B cell (primary cell): ENCODE measurements at places on chromosomes 5 and 9. TPM values are rescaled to one million over a fixed set of nuclear protein-coding genes. Genes with fewer than 3 reads are reported as not detected.
A peak's percentile ranks its signal among the peaks of the same experiment; 100 is the strongest.

- H3K36me3 ChIP-seq, result no peaks in the 10 kb centered on the region
- H3K27me3 ChIP-seq, result no peaks in the 10 kb centered on the region
- H3K4me1 ChIP-seq, result no peaks in the 10 kb centered on the region
- DNase-seq, result no peak
Measured at GRCh38 chr5:6801236-6801635, 88.0 kb downstream of the TENT4A start.

DNA sequence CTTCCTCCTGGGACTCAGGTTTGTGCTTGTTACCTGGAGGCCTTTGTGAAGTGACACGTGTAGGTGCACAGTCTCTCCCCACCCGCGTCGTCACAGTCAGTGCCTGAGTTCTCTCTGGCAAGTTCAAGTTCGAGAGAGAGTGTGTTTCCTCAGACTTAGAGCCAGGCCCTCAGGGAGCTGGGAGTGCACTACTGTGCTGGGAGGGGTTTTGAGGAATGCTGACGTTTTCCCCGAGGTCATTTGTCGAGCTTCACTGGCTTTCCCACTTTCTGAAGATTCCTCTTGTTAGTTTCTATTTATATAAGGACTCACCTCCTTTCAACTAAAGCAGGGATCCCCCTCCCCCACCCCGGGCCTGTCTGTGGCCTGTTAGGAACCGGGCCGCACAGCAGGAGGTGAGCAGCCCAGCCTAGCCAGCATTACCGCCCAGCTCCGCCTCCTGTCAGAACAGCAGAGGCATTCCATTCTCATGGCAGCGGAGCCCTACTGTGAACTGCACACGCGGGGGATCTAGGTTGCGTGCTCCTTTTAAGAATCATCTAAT, 209.2 kb downstream of the DIRAS2 start:
- no peak overlapping the region for H3K4me3 ChIP-seq
- no peak for DNase-seq
- no peaks in the 10 kb centered on the region for H3K4me1 ChIP-seq
- H3K36me3 ChIP-seq, result no peaks in the 10 kb centered on the region

GRCh38 chr5:9529513-9529912, 16.4 kb downstream of the SEMA5A start:
- no peaks in the 10 kb centered on the region for H3K27me3 ChIP-seq
- no peak overlapping the region for H3K27ac ChIP-seq
- H3K4me1 ChIP-seq, result no peaks in the 10 kb centered on the region

DNA sequence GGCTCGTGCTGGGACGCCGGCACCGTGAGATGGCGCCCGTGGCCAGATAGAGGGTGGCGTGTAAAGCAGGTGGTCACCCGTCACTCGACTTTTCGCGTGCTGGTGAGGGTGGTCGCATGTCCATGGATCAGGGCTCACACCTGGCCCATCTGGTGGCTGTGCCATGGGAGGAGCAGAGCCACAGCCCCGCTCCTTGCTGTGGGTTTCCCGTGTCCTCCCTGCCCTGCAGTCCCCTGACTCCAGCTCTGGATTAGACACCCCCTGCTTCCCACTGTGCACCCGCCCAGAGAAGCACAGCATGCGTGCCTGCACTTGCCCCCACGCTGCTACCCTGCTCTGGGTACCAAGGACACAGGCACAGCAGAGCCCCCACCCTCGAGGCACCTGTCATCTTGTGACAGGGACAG, 1.8 kb upstream of the TMEM250 start:
- H3K27me3 ChIP-seq, result no peaks in the 10 kb centered on the region
- H3K4me3 ChIP-seq, result no peak overlapping the region

DNA sequence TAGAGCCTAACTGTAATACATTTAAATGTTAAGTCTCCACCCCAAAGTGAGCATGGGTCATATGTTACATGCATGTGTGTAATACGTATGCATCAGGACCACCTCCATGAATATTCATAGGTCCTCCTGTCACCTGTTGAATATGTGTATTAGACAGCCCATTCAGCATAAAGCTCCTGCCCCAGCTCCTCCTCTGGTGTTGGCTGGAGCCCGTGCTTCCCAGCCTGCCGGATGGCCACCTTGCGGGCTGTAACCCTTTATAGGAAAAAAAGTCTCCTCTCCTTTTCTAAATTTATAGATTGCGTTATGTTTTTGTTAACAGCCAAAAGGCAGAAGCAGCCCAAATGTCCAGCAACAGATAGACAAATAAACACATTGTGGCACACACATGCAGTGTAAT, 299.5 kb downstream of the MED10 start:
- no peak overlapping the region for H3K27ac ChIP-seq
- no peak overlapping the region for H3K4me3 ChIP-seq
- H3K27me3 ChIP-seq, result no peaks in the 10 kb centered on the region
- H3K4me1 ChIP-seq, result no peaks in the 10 kb centered on the region

DNA sequence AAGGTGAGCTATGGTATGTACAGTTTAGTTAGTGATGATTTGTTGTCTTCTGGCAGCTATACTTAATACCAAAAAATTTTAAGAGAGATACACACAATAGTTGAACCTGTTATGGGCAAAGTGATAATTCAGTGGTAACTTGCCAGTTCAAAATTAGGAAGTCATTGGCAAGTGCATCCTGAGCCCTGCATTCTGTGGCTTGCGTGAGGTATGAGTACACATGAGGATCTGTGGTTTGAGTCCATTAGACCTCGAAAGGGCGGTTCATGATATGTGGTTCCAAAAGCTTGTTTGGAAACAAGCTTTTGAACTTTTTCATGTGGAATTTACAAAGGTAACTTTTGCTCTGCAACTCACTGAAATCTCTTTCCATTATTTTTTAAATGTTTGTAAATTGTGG, 47.0 kb downstream of the GPR21 start:
- no peak overlapping the region for H3K4me3 ChIP-seq
- no peak for DNase-seq
- H3K36me3 ChIP-seq, result peaks cover 12% of the 10 kb centered on the region
- H3K27me3 ChIP-seq, result no peaks in the 10 kb centered on the region

- no peak overlapping the region for H3K4me3 ChIP-seq
- H3K27ac ChIP-seq, result no peak overlapping the region
- no peaks in the 10 kb centered on the region for H3K36me3 ChIP-seq
- no peaks in the 10 kb centered on the region for H3K27me3 ChIP-seq
Measured at GRCh38 chr9:113504725-113505590, 41.4 kb downstream of the RGS3 start.

The SHOC1 gene
- polyA plus RNA-seq, result not detected in 2 replicates

The TRIM7 gene
- polyA plus RNA-seq, result 1.7 and 1.8 TPM in 2 replicates

The WDR70 gene
- polyA plus RNA-seq, result 12.8 and 18.1 TPM in 2 replicates

- peak overlapping the region; percentile 86 for H3K27ac ChIP-seq
- peaks cover 17% of the 10 kb centered on the region for H3K36me3 ChIP-seq
- H3K4me1 ChIP-seq, result peaks cover 50% of the 10 kb centered on the region
- H3K27me3 ChIP-seq, result no peaks in the 10 kb centered on the region
Measured at GRCh38 chr9:124284237-124284831, 26.6 kb downstream of the NEK6 start.

The WDR55 gene
- polyA plus RNA-seq, result 43.4 and 55.9 TPM in 2 replicates

The TNFAIP8 gene
- 67.3 and 77.9 TPM in 2 replicates for polyA plus RNA-seq

The PCDHA4 gene
- not detected in 2 replicates for polyA plus RNA-seq

DNA sequence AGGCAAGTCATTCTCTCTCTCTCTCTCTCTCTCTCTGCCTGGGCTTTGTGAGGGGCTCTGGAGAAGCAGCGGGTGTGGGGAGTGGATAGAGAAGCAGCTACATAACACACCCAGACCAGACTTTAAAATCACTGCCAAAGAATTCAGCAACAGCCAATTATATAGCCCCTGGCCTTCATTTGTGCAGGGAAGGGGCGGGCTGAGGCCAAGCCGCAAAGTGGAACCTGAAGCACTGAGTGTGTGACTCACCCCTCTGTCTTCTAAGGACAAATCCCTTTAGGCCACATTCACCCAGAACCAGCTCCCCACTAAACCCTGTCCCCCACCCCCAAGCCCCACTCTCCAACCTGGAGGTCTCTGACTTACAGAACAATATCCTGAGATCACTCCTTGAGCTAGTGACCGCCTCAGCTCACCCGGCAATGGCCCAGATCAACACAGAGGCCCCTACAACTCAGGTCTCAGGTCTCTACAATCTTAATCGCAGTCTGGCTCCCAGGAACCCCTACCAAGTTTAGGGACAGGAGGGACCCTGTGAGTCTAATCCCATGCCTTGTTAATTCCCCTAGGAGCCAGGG, 6.0 kb downstream of the B4GALT1 start:
- peaks cover 93% of the 10 kb centered on the region for H3K4me1 ChIP-seq
- peak overlapping the region; percentile 29 for H3K4me3 ChIP-seq
- no peaks in the 10 kb centered on the region for H3K36me3 ChIP-seq
- peak; percentile 51 for DNase-seq
- no peaks in the 10 kb centered on the region for H3K27me3 ChIP-seq
- H3K27ac ChIP-seq, result peak overlapping the region; percentile 95

The CARD6 gene
- polyA plus RNA-seq, result 0.45 and 0.72 TPM in 2 replicates

The IFNB1 gene
- not detected in 2 replicates for polyA plus RNA-seq

- H3K27ac ChIP-seq, result no peak overlapping the region
- H3K27me3 ChIP-seq, result no peaks in the 10 kb centered on the region
- H3K4me1 ChIP-seq, result no peaks in the 10 kb centered on the region
- H3K36me3 ChIP-seq, result no peaks in the 10 kb centered on the region
- no peak overlapping the region for H3K4me3 ChIP-seq
Measured at GRCh38 chr5:171598641-171599152, 179.2 kb downstream of the FGF18 start.

DNA sequence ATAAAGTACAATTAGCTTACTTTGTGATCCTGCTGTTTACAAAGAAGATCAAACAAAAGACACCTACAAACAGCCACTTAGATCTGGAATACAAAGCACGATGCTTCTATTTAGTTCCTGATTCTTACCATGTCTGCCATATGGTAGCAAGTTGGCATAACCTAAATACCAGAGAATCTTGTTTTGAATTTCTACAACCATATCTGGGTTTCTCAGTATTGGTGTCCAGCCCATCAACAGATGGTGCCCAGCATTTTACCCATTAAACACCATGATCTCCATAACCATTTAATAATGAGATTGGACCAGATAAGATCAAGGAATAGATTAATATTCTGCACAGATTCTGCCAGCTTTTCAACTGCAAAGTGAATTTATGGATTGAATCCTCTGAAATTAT, 29.8 kb downstream of the SLC24A2 start:
- H3K27me3 ChIP-seq, result no peaks in the 10 kb centered on the region
- no peak overlapping the region for H3K4me3 ChIP-seq
- DNase-seq, result no peak
- no peaks in the 10 kb centered on the region for H3K4me1 ChIP-seq
- H3K36me3 ChIP-seq, result no peaks in the 10 kb centered on the region
- H3K27ac ChIP-seq, result no peak overlapping the region

DNA sequence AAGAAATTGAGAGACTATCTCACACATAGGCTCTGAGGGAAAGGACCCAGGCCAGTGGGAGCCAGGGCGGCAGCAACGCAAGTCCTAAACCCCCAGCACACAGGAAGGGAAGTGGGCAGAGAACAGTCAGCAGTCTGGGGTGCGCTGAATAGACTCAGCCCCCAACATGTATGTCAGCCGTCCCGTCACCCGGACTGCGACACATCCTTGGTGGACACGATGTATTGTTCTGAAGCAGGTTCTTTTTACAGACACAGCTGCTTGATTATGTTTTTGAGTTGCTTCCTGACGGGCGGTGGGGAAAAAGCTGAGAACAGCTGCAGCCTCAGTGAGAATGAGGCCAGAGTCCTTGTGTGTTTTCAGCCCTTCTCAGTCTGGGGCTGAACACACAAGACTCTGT, 64.1 kb upstream of the CXCL14 start:
- H3K4me3 ChIP-seq, result no peak overlapping the region
- H3K27me3 ChIP-seq, result no peaks in the 10 kb centered on the region
- no peak overlapping the region for H3K27ac ChIP-seq
- DNase-seq, result no peak

- H3K4me3 ChIP-seq, result no peak overlapping the region
- H3K27ac ChIP-seq, result no peak overlapping the region
- H3K4me1 ChIP-seq, result no peaks in the 10 kb centered on the region
Measured at GRCh38 chr5:98698359-98698758, 75.1 kb upstream of the RGMB start.

DNA sequence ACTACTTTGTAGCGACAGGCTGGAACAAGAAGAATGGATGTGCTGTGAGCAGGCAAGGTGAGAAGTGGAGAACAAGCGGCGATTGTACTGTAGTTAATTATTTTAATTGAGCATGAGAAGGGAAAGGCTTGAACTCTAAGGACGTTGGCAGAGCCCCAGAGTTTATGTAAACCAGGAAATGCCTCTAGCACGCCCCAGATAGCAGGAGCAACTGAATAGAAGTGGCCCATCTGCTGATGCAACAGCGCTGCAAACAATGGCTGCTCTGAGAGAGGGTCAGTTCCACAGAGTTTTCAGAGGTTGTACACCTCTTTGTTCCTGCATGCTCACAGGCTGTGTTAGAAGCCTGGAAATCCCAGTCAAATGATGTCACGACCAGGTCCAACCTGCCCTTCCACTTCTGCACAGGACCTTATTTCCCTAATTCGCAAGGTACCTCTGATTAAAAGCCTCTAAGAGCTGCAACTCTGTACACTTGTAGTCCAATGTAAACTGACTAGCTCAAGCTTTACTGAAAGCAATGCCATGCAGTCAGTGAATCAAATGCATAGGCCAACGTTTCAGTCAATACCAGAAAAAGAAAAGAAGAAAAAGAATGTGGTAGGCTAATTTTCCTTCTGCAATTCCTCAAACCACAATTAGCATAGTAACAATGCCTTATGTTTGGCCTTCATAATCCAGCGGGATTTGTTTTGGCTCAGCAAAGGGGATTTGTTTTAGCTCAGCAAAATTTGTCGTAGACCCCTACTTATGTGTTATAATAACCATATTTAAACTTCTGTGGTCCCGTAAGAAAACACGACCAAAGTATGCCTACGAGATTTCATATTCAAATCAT, 119.6 kb upstream of the RETREG1 start:
- no peak overlapping the region for H3K27ac ChIP-seq
- H3K27me3 ChIP-seq, result no peaks in the 10 kb centered on the region
- H3K36me3 ChIP-seq, result no peaks in the 10 kb centered on the region
- DNase-seq, result no peak
- no peaks in the 10 kb centered on the region for H3K4me1 ChIP-seq

The DDX41 gene
- 150 and 168 TPM in 2 replicates for polyA plus RNA-seq

The SPATA6L gene
- 0.09 and 0.30 TPM in 2 replicates for polyA plus RNA-seq

GRCh38 chr5:137604348-137605095, 105.4 kb upstream of the SPOCK1 start:
- H3K4me1 ChIP-seq, result no peaks in the 10 kb centered on the region
- peaks cover 12% of the 10 kb centered on the region for H3K27me3 ChIP-seq
- DNase-seq, result no peak
- H3K36me3 ChIP-seq, result no peaks in the 10 kb centered on the region

DNA sequence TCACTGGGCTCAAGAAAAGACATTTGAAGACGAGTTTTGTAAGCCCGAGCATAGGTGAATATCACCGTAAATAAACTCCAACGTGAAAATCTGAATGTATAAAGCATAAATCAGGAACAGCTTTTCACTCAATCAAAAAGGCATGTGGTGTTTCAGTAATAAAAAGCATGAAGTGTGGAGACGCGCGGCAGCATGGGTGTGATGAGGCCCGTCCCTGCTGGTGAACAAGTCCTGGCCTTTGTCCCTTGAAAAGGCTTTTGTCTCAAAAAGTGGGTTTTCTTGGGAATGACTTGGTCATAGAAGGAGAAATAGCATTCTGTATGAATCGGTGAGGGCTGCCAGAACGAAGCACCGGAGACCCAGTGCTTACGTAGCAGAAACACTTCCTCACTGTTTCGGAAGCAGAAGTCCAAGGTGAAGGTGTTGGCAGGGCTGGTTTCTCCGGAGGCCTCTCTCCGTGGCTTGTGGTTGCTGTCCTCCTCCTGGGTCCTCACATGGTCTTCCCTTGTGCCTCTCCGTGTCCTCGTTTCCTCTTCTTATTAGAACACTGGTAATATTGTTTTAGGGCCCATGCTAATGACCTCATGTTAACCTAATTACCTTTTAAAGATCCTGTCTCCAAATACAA, 24.9 kb downstream of the ROPN1L start:
- H3K27me3 ChIP-seq, result peaks cover 7% of the 10 kb centered on the region
- no peaks in the 10 kb centered on the region for H3K4me1 ChIP-seq
- H3K36me3 ChIP-seq, result no peaks in the 10 kb centered on the region
- H3K27ac ChIP-seq, result no peak overlapping the region
- H3K4me3 ChIP-seq, result no peak overlapping the region

The PCDHGB6 gene
- 0.22 and 0.33 TPM in 2 replicates for polyA plus RNA-seq
